Stimulated activated naive CD4-positive, alpha-beta T cell treated with Interleukin-2 at 50 U/mL for 16 hours (primary cell): ENCODE measurements at places on chromosomes 2 and 18.

GRCh38 chr2:27627963-27628766, 647 bp downstream of the CCDC121 start:
- DNase-seq: no peak

GRCh38 chr18:42861271-42861670, 254.2 kb downstream of the RIT2 start:
- DNase-seq: no peak

DNA sequence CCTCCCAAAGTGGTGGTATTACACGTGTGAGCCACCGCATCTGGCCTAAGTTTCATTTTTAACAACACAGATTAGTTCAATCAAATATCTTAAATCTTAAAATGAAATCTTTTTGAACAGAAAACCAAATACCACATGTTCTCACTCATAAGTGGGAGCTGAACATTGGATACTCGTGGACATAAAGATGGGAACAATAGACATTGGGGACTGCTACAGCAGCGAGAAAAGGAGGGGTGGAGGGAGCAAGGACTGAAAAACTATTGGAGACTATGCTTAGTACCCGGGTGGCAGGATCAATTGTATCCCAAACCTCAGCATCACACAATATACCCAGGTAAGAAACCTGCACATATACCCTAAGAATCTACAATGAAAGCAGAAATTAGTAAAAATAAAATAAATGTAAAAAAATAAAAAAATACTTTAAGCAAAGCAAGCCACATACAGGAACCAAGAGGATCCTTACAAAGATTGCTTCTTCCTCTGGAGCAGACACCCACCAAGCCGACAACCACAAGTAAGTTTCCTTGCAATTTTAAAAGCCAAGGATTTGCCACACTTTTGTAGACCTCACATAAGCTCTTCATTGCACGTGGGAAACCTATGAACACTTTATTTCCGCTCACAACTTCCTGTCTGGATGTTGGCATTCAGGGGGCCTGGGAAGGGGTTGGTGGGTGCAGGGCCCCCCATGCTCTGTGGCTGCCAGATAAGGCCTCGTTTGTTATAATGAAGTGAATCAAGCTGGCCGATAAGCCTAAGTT, 147.9 kb downstream of the MYCN start:
- no peak for DNase-seq

- DNase-seq: no peak
Observed at GRCh38 chr18:25177631-25178030, 174.3 kb downstream of the ZNF521 start.

DNA sequence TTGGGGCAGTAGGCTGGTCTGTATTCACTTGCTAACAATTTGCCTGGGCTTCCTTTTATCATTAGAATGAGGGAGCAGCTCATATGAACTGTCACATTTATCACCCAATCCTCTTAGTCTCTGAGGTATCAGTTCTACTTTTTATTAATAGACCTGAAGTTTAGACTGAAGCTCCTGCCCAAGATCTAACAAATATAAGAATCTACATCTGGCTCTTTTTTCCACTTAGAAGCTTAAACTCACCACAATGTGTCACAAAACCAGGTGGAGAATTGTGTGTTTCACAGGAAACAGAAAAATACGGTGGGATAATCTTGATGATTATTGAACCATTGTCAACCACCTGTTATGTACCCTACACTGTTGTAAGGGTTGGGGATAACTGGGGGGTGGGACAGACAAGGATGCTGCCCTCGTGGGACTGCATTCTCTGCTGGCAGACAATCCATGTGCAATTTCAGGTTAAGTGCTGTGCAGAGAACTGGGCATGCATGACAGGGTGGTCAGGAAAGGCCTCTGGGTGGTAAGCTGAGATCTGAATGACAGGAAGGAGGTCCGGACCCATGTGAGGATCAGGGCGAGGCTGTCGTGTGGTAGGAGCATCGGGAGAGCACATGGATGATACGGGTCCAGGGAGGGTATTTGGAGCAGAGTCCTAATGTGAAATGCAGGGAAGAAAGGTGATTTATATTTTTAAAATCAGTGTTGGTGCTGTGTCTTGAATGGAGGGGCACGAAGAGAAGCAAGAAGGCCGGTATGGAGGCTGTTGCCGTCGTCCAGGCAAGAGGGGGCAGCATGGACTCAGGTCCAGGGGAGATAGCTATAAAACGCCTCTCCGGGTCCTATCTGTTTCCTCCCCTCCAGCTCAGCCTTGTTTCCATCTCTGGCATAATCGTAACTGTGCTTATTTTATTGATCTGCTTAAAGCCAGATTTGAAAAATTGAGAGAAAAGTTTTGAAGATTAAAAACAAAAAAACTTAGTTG, 17.6 kb downstream of the MYL12B start:
- DNase-seq: no peak

DNA sequence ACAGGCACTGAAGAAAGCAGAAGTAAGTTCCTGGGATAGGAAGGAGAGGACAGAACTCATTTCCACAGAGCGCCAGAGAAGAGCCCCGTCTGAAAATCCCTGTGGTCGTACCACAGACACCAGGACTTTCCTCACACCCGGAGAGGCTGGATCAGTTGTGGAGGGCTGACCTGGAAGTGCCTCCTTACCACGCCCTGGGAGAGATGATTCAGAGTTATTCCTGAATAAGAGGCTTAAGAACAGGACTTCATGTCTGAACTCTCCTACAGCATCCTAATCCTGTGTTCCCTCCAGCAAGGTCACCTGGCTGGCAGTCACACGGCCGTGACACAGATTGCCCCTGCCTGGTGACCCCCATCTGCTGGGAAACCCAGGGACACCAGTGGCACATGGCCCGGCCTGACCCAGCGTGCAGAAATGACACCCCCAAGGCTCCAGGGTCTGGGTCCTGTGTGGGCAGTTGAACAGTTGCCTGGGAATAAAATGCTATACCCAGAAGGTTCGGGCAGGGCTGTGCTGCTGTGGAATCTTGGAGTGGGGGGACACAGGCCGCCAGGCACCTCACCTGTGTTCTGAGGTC, 105.9 kb downstream of the PXDN start:
- no peak for DNase-seq

DNA sequence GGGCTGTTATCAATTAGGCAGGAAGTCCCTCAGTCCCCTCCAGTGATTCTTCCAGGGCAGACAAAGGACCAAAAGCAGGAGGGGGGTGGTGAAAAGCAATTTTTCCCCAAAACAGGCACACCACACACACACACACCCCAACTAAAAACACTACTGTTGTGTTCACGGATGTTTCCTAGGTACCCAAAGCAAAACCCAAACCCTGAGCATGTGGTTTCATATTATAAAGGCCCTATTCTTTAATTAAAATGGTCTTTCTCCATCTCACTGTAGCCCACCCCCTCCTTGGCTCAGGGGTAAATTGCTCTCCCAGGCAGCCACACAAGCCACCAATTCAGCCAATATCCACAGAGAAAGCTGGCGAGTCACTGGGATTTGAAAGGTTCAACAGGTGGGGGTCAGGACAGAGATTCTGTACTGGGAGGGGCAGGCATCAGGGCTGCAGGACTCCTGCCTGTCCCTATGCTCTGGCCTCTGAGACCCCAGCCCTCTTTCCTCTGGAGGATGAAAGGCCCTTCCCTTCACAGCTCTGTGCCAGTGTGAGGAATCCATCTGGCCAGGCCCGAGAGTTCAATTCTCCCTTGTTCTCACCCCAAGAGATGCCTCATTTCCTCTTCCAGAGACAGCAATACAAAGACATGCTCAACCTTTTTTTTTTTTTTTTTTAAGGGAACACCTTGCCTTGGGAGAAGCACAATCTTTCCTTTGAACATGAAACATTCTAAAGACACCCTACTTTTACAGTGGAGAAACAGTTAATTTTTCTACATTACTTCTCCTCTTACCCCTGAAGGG, 43.6 kb downstream of the SPRED2 start:
- DNase-seq: no peak

- DNase-seq: no peak
Observed at GRCh38 chr2:8260213-8260612, 421.6 kb upstream of the ID2 start.
